ENCODE measurements at places on chromosomes 1 and 21.
A peak's percentile ranks its signal among the peaks of the same experiment; 100 is the strongest.

DNA sequence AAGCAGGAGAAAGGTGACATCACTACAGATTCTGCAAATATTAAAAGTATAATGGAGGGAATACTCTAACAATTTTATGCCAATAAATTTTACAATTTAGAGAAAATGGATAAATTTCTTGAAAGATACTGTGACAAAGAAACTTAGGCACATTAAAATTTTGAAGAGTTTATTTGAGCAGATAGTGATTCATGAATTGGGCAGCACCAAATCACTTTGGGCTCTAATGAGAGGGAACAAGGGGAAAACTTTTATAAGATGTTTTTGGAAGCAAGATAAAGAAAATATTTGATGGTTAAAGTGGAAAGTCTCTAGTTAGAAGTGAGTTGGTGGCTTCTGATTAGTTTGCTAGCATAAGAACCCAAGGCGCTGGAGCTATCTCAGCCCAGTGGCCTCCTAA lies 55.2 kb upstream of the FMN2 start:
- no peak for DNase-seq
- no peak overlapping the region for H3K4me3 ChIP-seq
- no peaks in the 10 kb centered on the region for H3K27me3 ChIP-seq
- H3K27ac ChIP-seq: no peak overlapping the region
- no peaks in the 10 kb centered on the region for H3K4me1 ChIP-seq

GRCh38 chr1:37015713-37016112 lies 18.6 kb downstream of the GRIK3 start:
- no peak overlapping the region for H3K27ac ChIP-seq
- no peak for DNase-seq
- no peaks in the 10 kb centered on the region for H3K36me3 ChIP-seq
- H3K27me3 ChIP-seq: no peaks in the 10 kb centered on the region

GRCh38 chr1:97159342-97159741 lies 437.8 kb downstream of the PTBP2 start:
- no peaks in the 10 kb centered on the region for H3K4me1 ChIP-seq
- H3K4me3 ChIP-seq: no peak overlapping the region
- H3K36me3 ChIP-seq: no peaks in the 10 kb centered on the region
- no peaks in the 10 kb centered on the region for H3K27me3 ChIP-seq
- H3K27ac ChIP-seq: no peak overlapping the region

DNA sequence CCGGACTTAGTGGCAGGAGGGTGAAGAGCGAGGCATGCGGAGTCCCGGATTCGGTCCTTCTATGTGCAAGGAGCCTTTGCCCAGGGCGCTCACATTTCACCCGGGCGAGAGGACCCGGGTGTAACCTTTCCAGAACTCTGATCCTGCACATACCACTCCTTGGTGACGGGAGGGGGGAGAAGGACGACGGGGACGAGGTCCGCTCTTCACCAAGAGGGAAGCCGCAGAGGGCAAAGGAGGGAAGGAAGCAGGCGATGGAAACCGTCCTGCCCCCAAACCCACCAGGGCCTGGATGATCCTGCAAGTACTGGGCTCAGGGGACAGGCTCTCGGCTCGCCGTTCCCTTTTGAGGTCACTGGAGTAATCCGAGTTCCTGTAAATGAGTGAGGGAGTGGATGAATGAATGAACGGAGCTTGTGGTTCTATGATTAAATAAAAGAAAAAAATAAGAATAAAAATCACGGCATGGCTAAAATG lies 993 bp downstream of the SYPL2 start:
- no peaks in the 10 kb centered on the region for H3K36me3 ChIP-seq
- peak; percentile 29 for DNase-seq
- no peak overlapping the region for H3K27ac ChIP-seq
- peak overlapping the region; percentile 54 for H3K4me3 ChIP-seq

DNA sequence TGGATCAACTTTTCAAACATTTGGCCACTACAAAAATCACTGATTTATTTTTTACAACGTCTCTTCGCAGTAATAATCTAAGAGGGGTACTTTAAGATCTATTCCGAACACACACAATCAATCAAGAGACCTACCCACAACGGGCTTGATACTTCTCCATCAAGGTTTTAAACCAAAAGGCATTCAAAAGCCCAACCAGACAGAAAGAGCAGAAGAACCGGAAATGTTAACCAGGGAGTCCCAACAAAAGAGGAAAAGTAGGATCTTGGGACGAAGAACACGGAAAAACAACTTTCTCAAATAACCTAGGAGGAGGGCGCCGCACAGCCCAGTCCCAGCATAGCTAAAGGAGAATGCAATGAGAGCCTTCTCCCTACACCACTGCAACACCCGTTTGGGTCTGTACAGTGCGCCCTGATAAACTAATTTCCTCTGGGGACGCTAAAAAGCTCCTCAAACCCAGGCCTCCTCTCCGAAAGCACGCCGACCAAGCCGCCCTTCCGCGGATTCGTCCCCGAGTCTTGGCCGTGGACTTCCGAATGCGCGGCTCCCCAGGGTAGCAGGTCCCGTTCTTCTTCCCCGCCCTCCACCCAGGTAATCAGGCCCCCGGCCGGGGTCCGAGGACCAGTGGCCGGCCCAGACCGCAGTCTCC lies 623 bp downstream of the RPL22 start:
- H3K36me3 ChIP-seq: peaks cover 27% of the 10 kb centered on the region
- peak overlapping the region; percentile 75 for H3K27ac ChIP-seq
- H3K27me3 ChIP-seq: no peaks in the 10 kb centered on the region
- H3K4me1 ChIP-seq: peaks cover 8% of the 10 kb centered on the region
- peak overlapping the region; percentile 91 for H3K4me3 ChIP-seq

- no peaks in the 10 kb centered on the region for H3K27me3 ChIP-seq
- no peak for DNase-seq
- H3K36me3 ChIP-seq: no peaks in the 10 kb centered on the region
- H3K27ac ChIP-seq: no peak overlapping the region
Observed at GRCh38 chr1:29934255-29934772, 698.0 kb downstream of the PTPRU start.

- H3K4me1 ChIP-seq: peaks cover 2% of the 10 kb centered on the region
- no peak overlapping the region for H3K4me3 ChIP-seq
- H3K36me3 ChIP-seq: no peaks in the 10 kb centered on the region
- DNase-seq: peak; percentile 91
Observed at GRCh38 chr1:10781137-10781536, 15.3 kb downstream of the CASZ1 start.

- H3K27me3 ChIP-seq: no peaks in the 10 kb centered on the region
- DNase-seq: peak; percentile 50
- no peaks in the 10 kb centered on the region for H3K36me3 ChIP-seq
- H3K4me1 ChIP-seq: peaks cover 8% of the 10 kb centered on the region
- H3K27ac ChIP-seq: no peak overlapping the region
- H3K4me3 ChIP-seq: no peak overlapping the region
Observed at GRCh38 chr1:112929979-112930378, 26.0 kb downstream of the SLC16A1 start.

GRCh38 chr1:28986306-28986910 lies 72.0 kb downstream of the EPB41 start:
- no peak overlapping the region for H3K27ac ChIP-seq
- no peaks in the 10 kb centered on the region for H3K4me1 ChIP-seq
- H3K4me3 ChIP-seq: no peak overlapping the region
- H3K36me3 ChIP-seq: no peaks in the 10 kb centered on the region

DNA sequence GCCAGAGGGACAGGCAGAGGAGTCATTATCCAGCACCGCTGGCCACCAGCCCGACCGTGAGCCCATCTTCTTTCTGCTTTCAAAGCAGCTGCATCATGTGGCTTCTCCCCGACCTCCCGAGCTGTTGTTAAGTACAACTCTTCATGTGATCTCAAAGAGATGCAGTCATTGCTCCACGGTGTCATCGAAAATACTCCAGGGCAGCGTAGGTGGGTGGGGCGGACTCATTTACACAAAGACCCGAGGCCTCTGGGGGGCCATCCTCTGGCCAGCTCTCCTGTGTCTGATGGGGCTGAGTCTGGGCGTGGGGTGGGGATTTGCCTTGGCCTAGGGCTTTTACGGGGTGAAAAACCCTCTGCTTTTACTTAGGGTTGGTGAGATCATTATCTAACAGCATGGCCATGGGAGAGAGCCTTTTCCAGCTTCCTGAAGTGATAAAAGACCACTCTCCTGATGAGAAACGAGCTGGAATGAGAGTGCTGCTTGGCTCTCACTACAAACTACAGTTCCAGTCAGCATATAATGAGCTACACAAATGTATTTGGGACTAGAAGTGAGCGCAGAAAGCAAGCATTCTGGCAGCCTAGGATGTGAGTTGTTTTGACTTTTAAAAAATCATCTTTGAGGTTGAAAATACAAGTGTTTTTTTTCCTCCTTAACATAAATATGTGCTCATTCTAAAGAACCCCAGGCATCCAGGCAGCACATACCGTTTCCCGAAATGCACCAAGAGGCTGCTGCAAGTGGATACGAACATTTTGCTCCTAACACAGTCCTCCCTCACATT lies 165.0 kb downstream of the RHOU start:
- peaks cover 2% of the 10 kb centered on the region for H3K4me1 ChIP-seq
- H3K4me3 ChIP-seq: no peak overlapping the region
- H3K27me3 ChIP-seq: no peaks in the 10 kb centered on the region

GRCh38 chr1:167720965-167721616 lies 691 bp upstream of the MPZL1 start:
- DNase-seq: no peak
- H3K36me3 ChIP-seq: no peaks in the 10 kb centered on the region
- H3K4me1 ChIP-seq: peaks cover 8% of the 10 kb centered on the region
- no peaks in the 10 kb centered on the region for H3K27me3 ChIP-seq
- H3K27ac ChIP-seq: peak overlapping the region; percentile 77
- peak overlapping the region; percentile 97 for H3K4me3 ChIP-seq

GRCh38 chr1:32743380-32744070 lies 41.0 kb upstream of the SYNC start:
- DNase-seq: peak; percentile 49
- H3K27ac ChIP-seq: peak overlapping the region; percentile 99
- no peak overlapping the region for H3K4me3 ChIP-seq

DNA sequence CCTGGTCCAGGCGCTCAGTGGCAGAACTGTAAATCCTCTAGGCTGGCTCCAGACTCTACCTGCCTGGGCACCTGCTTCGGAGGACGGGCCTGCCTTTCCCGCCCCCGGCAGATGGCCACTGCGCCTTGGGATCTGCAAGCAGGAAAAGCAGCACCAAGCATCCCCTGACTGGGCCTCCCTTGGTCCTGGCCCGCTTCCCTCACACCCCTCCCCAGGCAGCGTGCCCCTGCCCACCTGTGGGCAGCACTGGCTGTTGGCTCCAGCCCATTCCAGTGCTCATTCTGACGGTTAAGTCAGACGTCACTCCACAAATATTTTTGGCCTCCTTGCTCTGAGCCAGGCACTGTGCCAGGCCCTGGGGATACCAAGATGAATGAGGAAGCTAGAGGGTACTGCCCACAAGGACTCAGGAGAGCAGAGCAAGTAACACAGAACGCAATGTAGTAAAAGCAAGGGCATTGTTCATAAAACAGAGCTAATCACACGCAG lies 22.0 kb upstream of the BLACAT1 start:
- no peak for DNase-seq
- no peaks in the 10 kb centered on the region for H3K4me1 ChIP-seq
- H3K27ac ChIP-seq: no peak overlapping the region
- no peak overlapping the region for H3K4me3 ChIP-seq
- no peaks in the 10 kb centered on the region for H3K36me3 ChIP-seq

DNA sequence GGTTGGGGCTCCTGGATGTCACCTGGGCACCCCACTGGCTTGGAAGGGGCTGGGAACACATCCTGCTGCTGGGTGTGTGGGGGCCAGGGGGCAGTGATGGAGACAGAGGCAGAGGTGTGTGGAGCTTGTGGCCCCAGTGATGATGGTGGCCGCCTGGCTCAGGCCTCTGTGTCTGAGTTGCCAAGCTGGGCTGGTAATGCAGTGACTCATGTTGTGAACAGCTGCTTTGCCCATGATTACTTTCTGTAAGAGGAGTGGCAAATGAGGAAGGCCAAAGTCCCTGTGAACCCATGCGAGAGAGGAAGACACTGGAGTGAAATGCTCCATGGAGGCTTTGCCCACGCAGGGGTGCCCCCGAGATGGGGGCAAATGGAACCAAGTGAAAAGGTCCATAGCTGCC lies 86.8 kb downstream of the KCNJ6 start:
- H3K4me1 ChIP-seq: peaks cover 4% of the 10 kb centered on the region
- H3K36me3 ChIP-seq: no peaks in the 10 kb centered on the region
- no peak overlapping the region for H3K27ac ChIP-seq
- peak; percentile 91 for DNase-seq
- H3K4me3 ChIP-seq: no peak overlapping the region

DNA sequence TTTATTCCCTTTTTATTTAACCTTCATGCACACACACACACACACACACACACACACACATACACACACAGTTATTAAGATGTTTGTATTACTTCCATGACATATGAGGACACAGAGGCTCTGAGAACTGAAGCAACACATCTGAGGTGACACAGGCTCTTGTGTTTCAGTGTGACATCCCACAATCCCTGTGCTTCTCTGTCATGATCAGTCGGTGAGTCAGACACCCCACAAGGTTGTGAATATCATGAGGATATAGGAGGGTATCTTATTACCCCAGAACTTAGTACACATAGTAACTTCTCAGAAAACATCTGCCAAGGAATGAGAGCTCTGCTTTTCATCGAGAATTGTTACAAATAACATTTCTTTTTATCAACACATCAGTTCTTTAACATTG lies 459.3 kb downstream of the PLPP3 start:
- no peak overlapping the region for H3K4me3 ChIP-seq
- no peak overlapping the region for H3K27ac ChIP-seq
- no peak for DNase-seq
- H3K27me3 ChIP-seq: no peaks in the 10 kb centered on the region

DNA sequence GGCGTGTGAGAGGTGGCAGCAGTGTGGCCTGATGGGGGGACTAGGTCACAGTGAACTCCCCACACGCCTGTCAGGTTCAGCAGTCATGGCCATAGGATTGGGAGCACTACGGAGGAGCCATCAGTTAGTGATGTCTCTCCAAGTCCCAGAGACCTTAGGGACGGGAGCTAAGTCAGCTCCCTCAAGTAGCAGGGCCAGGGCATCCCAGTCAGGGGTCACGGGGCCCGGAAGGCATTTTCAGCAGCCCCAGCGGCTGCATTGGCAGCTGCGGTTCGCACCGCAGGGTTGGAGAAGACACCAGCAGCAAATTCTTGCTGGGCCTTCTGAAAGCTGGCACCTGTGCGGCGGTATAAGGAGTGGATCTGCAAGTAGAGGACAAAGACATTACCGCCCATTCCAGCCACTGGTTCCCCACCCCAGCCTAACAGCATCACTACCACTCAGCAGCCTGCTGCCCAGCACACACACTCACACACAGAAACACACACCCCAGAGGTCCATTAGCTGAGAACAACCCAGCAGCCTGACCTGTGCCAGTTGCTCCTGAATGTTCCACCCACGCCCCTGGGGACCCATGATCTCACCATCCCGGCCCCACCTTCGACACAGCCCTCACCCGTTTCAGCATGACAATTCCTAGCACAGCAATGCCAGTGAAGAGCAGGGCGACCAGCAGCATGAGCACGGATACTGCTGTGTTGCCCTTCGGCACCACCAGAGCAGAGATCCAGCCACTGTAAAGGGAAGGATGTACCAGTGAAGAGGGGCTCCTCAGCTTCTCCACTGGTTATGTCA lies 972 bp upstream of the ENTREP3 start:
- DNase-seq: no peak
- H3K36me3 ChIP-seq: peaks cover 39% of the 10 kb centered on the region
- no peaks in the 10 kb centered on the region for H3K4me1 ChIP-seq
- peak overlapping the region; percentile 71 for H3K4me3 ChIP-seq
- no peaks in the 10 kb centered on the region for H3K27me3 ChIP-seq
- H3K27ac ChIP-seq: peak overlapping the region; percentile 95
